NCI-H524 (cell line): ENCODE measurements at places on chromosomes 6 and 20.
A peak's percentile ranks its signal among the peaks of the same experiment; 100 is the strongest.

DNA sequence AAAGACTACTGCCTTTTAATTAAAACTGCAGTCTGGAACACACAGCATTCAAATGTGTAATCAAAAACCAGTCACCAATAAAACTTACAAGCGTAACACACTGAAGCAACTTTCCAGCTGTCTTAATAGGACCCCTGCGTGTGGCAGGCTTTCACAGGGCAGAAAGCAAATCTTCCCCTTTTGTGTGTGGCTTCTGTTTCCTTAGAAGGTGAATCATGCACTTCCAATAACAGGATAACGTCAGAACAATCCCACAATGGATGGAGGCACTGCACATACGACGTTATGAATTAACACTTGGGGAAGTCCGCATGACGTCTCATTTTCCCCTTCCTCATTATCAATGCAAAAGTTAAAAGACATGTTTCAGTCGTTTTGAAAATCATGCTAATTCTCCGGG, 44.8 kb downstream of the INSM1 start:
- peak; percentile 13 for DNase-seq

GRCh38 chr6:1611322-1611571, 1.5 kb downstream of the FOXC1 start:
- peak; percentile 36 for DNase-seq

DNA sequence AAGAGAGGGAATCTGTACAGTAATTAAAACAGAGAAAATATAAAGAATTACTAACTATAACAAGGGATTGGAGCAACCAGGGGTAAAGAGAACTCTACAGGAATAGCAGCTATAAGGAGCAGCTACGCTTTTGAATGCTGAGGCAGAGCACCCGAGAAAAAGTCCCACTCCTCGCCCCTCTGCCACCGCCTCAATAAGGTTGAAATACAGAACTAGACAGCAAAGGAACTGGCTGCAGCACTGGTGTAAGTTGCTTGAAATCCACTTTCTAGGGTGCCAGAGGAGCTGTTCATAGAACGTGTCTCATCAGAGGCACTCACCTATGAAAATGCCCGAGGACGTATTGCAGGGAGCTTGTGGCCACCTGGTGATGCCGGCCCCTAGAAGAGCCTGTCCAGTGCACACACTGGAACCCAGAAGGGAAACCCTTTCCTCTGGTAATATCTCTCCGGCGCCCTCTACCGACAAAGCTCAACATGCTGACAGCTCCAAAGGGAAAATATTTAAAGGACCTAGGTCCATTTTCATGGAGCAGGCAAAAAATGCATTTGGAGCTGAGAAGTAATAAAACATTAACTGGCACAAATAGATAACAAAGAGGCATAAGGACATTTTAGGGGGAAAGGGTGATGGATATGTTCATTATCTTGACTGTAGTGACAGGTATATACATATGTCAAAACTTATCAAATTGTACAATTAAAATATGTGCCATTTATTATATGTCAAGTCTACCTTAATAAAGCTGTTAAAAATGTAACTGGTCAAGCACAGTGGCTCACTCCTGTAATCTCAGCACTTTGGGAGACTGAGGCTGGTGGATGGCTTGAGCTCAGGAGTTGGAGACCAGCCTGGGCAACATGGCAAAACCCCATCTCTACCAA, 137.4 kb upstream of the HDAC2 start:
- peak; percentile 26 for DNase-seq

DNA sequence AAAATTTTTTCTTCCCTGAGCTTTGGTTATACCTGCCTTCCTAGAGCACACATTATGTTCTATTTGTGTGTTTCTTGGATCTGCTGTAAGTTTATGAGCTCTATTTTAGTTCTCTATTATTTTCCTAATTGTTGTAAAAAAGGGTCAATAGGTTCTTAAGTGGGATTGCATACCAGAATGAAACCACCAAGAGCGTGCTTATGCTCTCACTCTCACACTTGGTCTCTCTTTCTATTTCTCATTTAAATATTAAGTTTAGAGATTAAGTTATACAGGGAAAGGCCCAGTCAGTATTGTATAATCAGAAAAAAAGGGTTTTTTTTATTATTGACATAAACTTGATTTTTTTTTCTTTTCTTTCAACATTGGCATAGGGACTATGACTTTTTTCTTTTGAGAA, 96.8 kb downstream of the RIMS1 start:
- no peak for DNase-seq

GRCh38 chr6:128606611-128607010, 86.2 kb upstream of the PTPRK start:
- no peak for DNase-seq

DNA sequence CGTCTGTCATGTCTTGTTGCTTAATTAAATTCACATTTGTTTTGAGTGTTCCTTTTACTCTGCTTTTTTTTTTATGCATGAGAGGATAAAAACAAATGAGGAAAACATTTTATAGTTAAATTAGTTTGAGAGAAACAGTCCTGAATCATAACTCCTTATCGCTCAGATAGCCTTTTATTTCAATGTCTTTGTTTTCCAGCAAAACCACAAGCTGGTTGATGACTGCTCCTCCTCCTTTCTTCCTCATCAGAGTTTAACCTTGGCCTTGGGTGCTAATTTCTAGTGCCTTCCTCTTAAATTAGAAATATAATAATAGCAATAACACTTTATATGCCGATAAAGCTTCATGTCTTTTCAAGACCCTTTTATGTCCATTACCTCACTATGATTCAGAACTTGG, 3.1 kb downstream of the NOX3 start:
- DNase-seq = no peak

GRCh38 chr6:55678330-55679224, 99.6 kb upstream of the HMGCLL1 start:
- no peak for DNase-seq

GRCh38 chr6:28953039-28953584, 29.3 kb upstream of the TRIM27 start:
- peak; percentile 60 for DNase-seq

DNA sequence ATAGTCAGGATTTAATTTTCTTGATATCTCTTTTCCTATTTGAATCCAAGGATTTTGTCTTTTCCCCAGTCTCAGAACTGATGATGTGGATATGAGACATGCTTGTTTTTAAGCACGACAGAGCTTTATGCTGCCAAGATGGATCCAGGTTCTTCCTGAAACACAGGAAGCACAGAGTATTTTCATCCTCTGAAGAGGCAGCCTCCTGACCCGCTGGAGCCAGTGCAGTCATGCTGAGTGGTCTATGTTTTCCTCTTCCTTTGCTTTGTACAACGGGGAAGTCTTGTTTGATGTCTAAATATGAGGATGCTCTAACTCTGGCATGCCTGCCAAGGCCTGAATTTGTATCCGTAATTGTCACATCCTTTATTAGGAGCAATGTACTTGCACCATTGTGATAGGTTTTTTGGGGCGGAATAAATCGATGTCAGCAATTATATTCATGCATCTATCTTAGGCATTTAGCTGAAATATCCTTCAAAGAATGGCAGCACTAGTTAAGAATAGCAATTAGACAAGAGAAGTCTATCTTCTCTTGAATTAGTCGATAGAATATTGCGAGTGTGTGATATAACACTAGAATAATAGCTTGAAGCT, 407.1 kb upstream of the JAG1 start:
- no peak for DNase-seq

DNA sequence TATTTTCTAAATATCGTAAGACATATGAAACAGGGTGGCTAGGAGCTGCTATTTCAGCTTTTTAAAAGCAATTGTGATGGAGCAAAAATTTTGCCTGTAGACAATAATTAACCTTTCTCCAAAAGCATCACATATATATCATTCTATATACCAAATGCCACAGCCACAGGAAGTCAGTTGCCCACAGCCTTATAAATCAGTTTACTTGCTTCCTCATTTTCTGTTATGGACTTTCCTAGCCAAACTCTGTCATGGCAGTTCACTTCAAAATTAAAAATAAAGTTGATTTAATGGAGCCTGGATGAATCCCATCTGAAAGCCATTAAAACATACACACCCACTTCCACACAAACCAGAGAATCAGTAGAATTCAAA, 93.4 kb upstream of the NHSL1 start:
- DNase-seq = no peak

GRCh38 chr20:47699818-47700217, 85.5 kb downstream of the SULF2 start:
- DNase-seq = no peak

DNA sequence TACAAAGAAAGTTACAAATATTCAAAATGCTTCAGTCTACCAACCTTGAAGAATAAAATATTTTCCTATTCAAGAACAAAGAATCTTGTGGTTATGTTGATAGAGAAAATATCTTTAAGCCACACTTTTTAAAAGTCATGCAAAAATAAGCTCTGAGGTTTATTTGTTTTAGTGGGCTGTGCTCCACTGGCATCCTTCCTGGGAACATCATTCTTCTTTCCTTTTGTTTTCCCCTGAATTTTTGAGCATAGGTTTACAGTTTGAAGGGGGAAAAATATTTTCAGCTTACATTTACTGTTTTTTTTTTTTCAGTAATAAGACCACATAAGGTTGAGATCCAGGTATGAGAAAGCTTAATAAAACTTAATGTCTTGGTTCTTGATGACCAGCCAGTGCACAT, 72.0 kb upstream of the BACH2 start:
- DNase-seq = no peak

DNA sequence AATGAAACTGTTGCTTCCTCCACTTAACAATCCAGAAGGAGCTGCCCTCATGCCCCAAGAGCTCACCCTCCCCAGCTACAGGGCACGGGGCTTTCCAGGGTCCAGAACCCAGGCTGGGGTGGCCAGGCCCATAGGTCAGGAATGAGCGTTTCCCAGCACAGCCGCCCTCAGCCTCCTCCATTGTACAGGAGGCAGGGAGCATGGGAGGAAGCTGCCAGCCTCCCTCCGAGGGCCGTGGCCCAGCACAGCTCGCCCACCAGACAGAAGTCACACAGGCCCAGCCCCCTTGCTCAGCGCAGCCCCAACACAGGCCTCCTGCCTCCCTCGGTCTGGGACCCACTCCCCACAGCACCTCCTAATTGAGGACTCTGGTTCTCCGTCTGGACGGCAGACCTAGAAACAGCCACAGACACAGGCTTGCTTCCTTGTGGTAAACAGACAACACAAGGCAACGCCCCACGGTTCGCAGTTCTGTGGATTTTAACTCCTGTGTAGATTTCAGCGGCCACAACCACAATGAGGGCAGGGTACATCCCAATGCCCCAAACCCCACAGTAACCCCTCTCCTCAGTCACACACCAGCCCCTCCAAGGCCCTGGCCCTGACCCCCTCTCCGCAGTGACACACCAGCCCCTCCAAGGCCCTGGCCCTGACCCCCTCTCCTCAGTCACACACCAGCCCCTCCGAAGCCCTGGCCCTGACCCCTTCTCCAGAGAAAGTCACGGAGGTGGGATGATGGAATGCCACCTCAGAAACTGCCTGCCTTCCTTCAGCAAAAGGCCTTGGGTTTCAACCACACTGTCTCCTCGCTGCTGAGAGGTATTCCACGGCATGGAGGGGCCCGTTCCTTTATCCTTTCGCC, 173.5 kb downstream of the DLL1 start:
- no peak for DNase-seq

DNA sequence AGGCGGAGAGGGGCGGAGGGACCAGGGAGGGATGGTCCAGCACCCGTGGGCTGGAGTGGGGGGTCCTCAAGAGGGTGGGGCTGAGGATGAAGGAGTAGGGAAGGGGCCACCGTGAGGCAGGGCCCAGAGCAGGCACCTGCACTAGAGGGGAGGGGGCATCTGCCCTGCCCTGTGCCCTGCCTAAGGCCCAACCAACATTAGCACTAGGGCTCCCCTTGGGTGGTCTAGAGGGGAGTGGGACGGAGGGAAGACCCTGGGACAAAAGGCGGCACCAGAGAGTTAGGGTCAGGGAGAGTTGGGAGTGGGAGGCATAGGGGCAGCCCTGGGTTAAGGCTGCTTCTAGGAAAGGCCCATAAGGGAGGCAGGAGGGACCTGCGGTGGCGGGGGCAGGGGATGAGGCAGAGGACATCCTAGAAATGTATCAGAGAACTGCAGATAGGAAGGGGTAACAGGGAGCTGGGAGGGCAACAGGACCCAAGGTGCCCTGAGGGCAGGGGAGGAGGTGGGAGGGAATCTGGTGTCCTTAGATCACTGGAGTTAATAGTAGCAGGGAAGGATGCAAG, 24.5 kb downstream of the HLA-F start:
- no peak for DNase-seq

- DNase-seq = no peak
Observed at GRCh38 chr20:19515074-19515473, 243.0 kb upstream of the RIN2 start.

GRCh38 chr6:147392917-147393625, 115.4 kb upstream of the SAMD5 start:
- no peak for DNase-seq

GRCh38 chr20:45508068-45508886, 7.1 kb downstream of the SPINT3 start:
- no peak for DNase-seq
